ENCODE measurements at places on chromosomes 2 and 18.

DNA sequence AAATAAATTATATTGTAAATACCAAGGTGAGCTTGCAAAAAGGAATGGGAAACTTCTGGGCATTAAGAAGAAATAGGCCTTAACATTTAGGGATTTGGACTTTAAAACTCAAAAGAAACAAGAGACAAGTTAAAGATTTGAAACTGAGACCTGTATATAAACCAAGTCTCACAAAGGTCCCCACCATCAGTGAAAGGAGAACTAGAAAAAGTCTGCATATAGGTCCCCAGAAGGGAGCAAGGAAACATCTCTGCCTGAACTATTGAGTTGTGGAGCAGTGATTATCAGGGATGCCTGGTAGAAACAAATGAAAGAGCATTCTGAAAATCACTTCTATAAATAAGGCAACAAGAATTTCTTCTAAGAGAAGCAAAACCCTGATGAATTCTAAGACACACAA, 30.5 kb upstream of the ITGAV start:
- no peak for DNase-seq

DNA sequence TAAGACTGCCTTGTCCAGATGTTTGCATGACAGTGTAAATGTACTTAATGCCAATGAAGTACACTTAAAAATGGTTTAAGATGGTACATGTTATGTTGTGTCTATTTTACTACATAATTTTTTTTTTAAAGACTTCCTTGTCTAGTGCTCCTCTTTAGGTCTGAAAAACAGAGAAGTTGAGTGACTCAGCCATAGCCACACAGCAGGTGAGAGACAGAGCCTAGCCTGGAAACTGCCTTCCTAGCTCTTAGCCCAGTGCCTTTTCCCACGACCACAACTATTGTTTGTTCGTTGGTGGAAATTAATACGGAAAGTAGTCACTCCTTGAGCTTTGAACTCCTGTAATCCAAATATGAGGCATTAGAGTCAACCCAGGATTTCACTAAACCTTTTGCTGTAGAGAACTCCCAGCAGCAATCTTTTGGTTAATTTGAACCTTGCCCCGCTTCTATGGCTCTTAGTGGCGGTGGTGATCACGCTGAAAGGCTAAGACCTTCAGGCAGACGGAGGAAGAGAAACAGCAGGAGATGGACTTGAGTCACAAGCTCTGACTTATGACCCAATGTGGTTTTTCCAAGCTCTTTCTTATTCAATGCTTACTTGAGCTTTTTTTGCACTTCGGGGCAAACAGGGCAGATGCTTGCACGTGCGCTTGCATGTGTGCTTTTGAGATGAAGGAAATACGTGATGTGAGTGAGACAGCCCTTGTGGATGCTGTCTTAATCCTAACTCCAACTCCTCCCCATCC, 21.2 kb downstream of the TRIB2 start:
- DNase-seq = no peak

GRCh38 chr18:52716973-52717372, 377.0 kb downstream of the DCC start:
- no peak for DNase-seq

- no peak for DNase-seq
These were observed 20.1 kb upstream of the TCF7L1 start for GRCh38 chr2:85112906-85113625.

DNA sequence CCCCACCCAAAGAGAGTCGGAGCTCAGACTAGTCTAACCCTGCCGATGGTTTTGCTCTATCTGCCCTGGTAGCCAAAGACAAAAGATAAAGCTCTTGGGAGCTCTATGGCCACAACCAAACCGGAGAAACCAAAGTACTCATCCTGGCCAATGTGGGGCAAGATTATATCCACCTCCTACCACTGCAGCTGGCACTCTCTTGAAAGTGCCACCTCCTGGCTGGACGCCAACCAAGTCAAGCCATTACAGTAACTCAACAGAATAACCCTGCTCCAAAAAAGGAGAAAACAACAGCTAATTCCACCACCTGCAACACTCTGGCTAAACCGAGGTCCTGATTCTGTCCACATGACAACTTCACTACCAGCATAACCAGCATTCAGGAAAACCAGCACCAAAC, 57.6 kb downstream of the SESTD1 start:
- DNase-seq = no peak

GRCh38 chr18:47736376-47737140, 193.9 kb downstream of the SMAD2 start:
- no peak for DNase-seq

DNA sequence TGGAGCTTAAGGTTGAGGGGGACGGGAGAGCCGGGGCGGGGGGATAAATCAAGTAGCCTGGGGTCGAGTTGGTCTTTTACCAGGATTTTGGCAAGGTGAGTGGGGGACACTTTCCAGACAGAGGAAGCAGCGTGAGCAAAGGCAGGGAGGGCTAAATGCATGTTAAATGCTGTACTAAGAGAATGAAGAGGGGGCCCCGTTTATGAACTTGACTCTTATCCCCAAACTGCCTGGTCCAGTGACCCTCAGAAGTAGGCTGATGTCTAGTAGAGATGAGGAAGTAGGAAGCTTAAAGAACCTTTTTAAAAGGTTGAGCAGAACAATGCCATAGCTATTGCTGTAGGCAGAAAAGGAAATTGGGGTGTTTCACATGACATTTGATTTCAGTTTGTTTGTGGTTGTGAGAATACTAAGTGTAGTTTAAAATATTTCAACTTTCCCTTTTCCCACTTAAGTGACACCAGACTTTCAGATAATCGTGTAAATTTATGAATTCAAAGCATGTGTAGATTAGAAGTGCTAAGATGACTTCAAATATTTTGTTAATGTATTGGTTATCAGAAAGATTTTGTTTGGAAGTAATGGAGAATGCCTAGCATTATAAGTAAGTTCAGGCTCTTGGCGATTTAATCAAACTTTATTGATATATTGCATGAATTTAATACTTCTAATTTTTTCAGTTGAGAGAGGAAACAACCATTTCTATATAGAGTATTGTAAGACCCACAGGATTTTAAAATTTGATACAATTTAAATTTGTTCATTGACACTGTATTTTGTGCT, 1.8 kb downstream of the REL start:
- DNase-seq = no peak

- DNase-seq = no peak
These were observed 125.2 kb upstream of the ARL5A start for GRCh38 chr2:151953467-151953866.

DNA sequence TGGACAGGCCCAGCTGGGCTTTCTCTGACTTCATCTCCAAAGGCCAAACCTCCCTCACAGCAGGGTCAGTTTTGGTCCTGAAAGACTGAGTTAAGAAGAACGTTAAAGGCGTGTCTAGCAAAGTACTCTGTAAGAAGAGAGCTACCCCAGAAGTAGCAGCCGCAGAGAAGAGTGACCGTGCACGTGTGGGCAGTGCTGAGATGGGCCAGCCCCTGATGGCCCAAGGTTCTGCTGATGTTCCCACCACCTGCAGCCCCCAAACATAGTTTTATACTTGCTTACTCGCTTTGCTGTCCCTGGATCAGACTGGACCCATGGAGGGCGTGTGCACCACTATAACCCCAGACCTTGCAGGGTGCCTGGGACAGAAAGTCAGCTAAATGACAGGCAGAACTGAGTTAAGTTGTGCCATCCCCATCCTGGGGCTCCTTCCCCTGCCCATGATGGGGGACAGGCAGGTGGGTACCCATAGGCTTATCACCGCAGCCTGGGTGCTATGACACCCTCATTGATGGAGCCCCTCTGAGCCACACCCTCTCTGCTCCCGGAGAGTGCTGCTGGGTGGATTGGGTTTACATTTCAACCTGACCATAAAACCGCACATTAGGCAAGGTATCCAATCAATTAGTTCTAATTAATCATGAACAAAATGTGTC, 367.3 kb upstream of the HS6ST1 start:
- no peak for DNase-seq

- DNase-seq = no peak
These were observed 23.4 kb upstream of the CHRNA1 start for GRCh38 chr2:174787487-174788205.

GRCh38 chr2:120294008-120294340, 41.3 kb downstream of the RALB start:
- no peak for DNase-seq

GRCh38 chr2:144518748-144519596, 947 bp downstream of the ZEB2 start:
- no peak for DNase-seq

- no peak for DNase-seq
These were observed 279.2 kb upstream of the DCC start for GRCh38 chr18:52060607-52061304.

GRCh38 chr2:238895891-238896600, 48.2 kb downstream of the TWIST2 start:
- DNase-seq = no peak

DNA sequence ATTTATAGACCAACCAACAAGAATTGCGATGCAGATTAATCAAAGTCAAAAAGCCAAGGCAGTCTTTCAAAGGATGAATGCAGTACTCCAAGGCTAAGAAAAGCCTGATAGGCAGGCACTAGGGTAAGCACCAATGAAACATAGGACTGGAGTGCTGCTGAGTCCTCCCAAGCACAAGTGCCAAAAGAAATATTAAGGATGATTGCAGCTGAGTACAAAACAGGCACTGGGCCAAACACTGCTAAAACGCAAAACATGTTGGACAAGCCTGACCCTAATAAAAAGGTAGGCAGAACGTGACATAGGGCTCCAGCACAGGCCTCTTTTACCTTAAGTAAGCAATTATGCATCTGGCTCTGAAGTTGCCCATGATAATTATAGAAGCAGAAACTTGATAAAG, 160.1 kb upstream of the LRP1B start:
- no peak for DNase-seq

DNA sequence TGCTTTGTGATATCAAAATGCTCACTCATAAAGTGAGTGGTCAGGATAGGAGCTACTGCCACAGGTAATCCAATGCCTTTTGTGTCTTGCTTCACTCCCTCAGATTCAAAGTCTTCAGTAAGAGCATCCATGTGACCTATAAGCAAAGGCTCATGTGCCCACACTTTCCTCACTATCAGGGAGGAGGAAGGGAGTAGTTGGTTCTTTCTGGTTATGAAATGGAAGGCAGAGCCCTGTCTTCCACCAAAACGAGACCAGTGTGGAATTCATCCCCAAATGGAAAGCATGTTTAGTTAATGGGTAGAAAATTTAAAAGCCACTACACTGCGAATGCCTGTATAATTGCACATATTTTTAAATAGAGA, 25.8 kb downstream of the IL1F10 start:
- no peak for DNase-seq

DNA sequence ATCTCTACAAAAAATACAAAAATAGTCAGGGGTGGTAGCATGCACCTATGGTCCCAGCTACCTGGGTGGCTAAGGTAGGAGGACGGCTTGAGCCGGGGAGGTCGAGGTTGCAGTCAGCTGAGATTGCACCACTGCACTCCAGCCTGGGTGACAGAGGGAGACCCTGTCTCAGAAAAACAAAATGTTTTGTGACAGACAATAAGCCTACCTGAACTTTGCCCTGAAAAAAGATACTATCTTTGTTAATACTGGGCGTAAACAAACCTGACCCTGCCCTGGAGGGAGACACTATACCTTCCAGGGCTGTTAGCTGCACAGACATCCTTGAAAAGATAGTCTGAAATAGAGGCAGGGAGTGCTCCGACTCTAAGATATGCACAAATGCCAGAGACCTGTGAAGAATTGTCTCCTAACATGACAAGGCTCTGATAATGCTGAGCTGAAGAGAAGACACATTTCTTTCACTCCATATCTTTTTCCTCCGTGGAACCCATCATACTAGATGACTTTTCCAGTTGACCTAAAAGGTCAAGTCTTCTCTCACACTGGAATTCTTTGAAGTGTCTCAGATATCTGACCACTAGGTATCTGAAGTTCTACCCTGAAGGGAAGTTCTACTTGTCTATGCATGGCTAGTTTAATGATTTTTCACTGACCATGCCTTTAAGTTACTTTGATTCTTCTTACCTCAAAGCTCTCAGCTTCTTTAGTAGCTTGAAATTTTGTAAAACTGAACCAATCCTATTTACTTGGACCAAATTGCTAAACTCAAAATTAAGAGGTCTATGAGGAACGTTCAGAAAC, 20.9 kb upstream of the HK2 start:
- no peak for DNase-seq

- DNase-seq = no peak
These were observed 141.1 kb downstream of the SP100 start for GRCh38 chr2:230557065-230557464.

DNA sequence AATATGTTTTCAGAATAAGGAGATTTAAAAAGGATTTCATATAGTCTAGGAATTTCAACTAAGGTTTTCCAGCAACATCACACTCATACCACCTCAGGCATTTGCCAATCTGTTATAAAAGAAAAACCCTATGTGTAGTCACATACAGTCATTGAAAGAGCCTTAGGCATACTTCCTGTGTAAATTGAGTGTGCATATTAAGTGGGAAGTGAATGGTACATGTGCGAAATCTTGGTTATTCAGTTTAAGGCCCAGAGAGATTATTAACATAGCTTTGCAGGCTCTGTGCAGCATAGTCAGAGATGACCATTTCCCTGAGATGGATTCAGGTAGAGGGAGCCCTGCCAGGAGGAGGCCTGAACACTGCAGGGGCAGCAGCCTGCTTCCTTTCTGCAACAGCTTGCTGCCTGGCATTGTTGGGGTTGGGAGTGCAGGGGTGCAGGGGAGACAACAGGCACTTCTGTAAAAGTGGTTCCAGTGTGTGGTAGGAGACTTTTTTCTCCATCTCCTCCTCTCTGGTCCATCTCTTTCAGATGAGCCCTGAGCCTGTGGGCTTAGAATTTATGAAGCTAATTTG, 100.1 kb upstream of the OSR1 start:
- DNase-seq = no peak
